ENCODE measurements at places on chromosomes 13 and 19.

GRCh38 chr13:112103961-112104880 lies 37.3 kb downstream of the SOX1 start:
- DNase-seq: peak; percentile 39

DNA sequence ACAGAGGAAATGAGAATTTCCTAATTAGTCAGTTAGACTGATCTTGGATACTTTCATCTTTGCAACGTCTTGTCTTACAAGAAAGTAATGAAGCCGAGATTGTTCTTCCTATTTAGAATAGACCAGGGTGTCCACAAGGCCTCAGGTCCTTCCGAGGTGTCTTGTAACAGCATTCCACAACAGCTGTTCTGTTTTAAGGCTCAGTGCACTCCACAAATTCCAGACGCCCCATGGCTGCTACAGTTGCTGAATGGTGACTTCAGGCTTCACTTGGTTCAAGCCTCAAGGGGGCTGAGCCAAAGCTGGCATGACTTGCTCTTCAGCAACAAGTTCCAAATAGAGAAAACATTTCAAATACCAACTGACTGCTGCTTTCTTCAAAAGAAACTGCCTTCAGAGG lies 143.4 kb downstream of the SHISA2 start:
- peak; percentile 25 for DNase-seq

DNA sequence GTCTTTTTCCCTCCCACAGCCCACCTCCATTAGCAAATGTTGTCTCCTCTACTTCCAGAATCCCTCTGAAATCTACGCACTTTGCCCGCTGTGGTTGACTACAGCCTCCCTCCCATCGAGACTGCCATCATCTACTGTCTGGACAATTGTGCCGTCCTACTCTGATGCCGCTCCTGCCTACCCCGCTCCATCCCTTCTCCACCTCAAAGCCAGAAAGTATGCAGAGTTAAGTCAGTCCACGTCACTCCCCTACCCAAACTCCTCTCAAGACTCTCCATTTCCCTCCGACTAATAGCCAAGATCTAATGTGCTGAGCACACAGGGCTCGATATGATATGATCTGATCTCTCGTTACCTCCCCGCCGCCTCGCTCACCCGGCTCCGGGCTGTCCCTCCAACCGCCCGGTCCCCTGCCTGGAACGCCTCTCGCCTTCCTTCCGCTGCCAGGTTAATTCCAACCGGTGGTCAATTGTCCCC lies 556 bp downstream of the CACTIN start:
- DNase-seq: no peak

GRCh38 chr19:3669947-3670795 lies 30.1 kb downstream of the PIP5K1C start:
- DNase-seq: no peak

DNA sequence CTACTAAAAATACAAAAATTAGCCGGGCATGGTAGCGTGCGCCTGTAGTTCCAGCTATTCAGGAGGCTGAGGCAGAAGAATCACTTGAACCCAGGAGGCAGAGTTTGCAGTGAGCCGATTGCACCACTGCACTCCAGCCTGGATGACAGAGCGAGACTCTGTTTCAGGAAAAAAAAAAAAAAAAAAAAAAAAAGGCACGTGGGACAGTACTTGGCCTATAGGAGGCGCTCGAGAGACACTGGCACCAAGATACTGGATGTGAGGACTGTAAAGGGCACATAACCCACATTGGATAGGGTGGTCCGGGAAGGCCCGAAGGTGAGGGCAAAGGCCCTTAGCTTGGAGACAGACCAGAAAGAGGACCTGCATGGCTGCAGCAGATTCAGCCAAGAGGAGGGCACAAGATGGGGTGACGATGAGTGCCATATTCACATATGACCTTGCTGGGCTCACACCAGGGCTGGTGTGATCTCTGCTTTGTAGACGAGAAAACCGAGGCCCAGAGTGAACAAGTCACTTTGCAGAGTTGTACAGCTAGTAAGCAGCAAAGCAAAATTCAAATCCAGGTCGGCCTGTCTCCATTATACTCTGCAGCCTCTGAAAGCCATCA lies 89.4 kb downstream of the DPF1 start:
- peak; percentile 48 for DNase-seq

DNA sequence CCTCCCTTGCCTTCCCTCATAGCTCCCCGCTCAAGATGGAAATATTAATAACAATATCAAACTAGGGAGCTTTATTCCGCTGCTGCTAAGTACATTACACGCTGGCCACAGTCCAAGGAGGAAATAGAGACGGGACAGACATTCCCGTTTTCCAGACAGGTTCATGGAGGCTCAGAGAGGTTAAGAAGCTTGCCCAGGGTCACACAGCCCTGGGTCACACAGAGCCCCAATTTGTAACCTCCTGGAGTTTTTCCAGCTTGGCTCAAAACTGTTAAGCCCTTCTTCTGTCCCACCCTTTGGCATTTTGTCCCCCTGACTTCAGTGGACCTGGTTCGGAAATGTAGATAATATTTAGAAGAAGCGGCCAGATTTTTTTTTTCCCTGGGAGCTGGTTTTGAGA lies 2.0 kb downstream of the BICRA start:
- DNase-seq: no peak

- no peak for DNase-seq
These were observed 45.9 kb downstream of the MBD3L1 start for GRCh38 chr19:8877854-8878705.

DNA sequence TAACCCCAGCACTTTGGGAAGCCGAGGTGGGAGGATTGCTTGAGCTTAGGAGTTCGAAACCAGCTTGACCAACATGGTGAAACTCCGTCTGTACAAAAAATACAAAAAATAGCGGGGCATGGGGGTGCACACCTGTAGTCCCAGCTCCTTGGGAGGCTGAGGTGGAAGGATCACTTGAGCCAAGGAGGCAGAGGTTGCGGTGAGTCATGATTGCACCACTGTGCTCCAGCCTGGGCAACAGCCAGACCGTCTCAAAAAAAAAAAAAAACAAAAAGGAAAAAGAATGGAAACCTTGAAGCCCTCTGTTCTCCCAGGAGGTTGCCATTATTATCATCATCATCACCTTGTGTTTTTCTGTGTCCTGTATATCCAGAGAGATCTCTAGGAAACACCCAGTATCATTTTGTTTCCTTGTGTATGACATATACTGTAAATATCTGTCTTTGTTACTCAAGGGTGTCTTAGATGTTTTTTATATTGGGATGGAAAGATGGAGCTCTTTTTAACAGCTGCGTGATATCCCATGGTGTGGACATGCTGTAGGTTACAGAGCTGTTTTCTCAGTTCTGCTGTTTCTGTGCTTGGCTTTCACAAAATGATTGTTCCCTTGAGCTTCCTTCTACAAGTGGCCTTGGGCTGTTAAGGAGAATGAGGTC lies 11.8 kb downstream of the CHAF1A start:
- DNase-seq: no peak

GRCh38 chr19:31285744-31286143 lies 63.5 kb downstream of the TSHZ3 start:
- no peak for DNase-seq

DNA sequence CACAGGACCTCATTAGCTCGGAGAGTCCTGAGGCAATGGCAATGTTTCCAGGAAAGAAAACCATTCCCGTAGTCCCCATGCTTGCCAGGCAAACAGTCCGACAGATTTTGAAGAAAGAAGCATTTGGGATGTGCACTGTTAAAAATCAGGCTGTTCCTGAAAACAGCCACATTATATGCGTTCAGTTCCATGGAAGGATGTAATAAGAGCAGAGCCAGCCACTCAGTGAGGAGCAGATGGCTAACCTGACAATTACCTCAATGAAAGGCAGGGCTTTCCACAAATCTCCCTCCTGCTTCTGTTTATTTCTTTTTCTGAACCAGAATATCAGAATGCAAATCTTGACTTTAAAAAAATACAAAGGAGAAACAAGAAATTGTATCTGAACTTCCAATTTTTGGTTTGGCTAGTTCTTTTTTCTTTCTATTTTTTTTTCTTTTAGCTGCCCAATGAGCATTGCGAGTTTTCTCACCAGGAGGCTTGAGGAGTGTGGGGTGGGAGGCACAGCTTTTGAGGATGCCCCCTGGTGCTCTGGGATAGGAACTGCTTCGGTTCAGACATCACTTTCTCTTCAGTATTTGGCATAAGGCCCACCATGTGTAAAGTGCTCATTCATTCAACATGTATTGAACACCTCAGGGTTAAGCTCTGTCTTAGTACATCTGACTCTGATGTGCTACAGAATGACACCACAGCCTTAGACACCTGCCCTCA lies 124.2 kb downstream of the TBC1D4 start:
- peak; percentile 33 for DNase-seq

DNA sequence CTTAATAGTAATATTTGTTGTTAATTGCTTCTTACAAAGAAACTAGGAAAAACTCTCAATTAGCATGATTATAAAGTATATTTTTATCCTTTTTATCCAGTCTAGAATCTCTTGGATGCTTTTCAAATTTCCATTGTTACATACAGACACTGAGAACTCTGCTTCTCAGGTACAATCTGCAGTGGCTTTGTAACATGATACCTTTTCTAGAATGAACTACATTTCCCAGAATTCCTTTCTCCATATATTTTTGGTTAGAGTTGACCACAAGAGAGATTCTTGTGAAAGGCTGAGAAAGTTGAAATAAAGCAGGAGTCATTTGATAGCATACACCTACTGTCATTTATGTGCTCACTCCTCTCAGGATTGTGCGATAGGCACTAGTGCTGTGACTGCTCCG lies 148.6 kb downstream of the SLITRK6 start:
- no peak for DNase-seq

GRCh38 chr13:112583592-112584277 lies 4.2 kb downstream of the TUBGCP3 start:
- no peak for DNase-seq

DNA sequence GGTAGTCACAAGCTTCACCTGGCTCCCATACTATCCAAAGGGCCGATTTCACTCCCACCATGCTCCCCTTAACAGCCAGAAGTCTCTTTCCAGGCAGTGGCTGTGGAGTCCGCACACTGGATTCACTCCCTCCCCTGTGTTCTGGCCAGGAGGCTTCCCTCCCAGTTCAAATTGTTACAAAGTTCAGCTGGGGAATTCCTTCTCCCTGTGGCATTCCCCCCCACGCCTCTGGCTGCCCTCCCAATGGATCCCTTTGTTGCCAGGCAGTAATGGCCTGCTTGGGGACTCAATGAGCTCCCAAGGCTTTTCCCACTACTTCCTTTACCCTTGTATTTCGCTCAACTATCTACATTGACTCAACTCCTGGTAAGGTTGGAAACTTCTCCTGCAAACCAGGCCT lies 1921.4 kb upstream of the PCDH20 start:
- DNase-seq: no peak

DNA sequence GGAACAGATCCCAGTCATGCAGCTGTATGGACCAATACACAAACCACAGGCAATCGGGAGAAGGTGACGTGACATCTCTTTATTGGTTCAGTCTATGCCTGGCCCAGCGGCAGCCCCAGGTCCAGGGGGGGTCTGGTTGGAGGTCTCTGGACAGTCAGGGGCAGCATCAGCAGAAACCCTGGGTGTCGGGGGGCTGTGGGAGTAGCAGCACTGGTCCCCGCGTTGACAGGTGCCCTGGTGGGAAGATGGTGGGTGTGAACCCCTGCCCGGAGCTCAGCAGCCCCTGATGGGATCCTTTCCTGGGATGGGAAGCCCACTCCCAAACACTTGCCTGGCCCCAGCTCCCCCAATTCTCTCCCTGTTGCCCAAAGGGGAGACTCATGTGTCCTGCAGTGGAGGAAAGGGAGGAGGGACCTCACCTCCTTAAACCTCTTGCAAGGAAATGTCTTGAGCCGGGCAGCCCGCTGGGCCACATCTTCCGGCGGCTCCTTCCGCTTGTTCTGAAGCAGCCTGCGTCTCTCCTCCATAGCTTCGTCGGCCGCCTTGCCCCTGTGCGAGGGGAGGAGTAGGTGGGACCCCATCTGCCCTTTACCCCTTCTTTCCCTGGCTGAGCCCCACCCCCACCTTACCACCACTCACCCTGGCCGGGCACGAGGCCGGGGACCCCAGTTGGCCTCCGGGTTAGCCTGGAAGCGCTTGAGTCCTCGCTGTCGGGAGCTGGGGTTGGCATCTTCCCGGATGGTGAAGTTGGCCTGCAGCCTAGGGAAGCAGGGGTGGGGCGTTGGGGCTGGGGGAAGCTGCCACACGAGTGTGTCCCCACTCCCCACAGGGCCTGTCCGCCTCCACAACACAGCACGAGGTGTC lies 2.4 kb upstream of the LYL1 start:
- no peak for DNase-seq

DNA sequence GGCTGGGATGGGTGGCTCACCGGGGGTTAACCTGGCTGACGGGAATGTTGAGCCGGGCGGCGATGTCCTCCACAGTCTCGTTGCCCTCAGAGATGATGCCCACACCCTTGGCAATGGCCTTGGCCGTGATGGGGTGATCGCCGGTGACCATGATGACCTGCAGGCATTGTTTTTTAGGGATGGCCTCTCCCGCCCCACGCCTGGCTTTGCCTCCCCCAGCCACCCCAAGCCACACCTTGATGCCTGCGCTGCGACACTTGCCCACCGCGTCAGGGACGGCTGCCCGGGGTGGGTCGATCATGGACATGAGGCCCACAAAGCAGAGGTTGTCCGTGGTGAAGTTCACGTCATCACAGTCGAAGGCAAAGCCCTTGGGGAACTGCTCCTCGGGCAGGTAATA lies 16.1 kb downstream of the ATP1A3 start:
- DNase-seq: no peak

DNA sequence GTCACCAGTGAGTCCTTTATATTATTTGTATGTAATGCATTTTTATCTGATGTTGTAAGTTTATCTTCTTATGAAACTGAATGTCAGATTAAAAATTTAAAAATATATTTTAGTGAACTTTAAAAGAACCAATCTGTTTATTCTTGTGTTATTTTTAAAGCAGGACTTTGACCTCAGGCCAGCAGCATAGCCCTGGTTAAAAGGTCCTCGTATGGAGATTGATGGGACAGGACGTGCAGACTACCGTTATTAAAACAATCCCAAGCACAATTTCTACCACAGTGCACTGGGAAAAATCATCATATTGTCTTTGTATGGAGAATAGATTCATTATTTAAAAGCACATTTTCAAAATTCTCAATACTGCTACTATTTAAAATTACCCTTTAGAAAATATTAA lies 573.8 kb upstream of the ARGLU1 start:
- DNase-seq: no peak

DNA sequence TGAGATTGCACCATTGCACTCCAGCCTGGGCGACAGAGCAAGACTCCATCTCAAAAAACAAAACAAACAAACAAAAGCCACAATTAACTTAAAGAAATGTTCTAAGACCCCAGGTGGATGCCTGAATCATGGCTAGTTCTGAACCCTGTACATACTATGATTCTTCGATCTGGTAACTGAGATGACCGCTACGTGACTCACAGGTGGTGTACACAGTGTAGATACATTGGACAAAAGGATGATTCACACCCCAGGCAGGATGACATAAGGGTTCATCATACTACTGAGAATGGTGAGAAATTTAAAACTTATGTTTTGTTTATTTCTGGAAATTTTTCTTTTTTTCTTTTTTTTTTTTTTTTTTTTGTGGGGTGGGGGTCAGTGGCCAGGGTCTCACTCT lies 6.5 kb downstream of the ZNF426 start:
- no peak for DNase-seq

All from nephron progenitor cell (in vitro differentiated cells).